CD4-positive, alpha-beta T cell treated with Interleukin-2 at 100 ng/mL for 4 hours (primary cell): ENCODE measurements at places on chromosomes 4 and X.

DNA sequence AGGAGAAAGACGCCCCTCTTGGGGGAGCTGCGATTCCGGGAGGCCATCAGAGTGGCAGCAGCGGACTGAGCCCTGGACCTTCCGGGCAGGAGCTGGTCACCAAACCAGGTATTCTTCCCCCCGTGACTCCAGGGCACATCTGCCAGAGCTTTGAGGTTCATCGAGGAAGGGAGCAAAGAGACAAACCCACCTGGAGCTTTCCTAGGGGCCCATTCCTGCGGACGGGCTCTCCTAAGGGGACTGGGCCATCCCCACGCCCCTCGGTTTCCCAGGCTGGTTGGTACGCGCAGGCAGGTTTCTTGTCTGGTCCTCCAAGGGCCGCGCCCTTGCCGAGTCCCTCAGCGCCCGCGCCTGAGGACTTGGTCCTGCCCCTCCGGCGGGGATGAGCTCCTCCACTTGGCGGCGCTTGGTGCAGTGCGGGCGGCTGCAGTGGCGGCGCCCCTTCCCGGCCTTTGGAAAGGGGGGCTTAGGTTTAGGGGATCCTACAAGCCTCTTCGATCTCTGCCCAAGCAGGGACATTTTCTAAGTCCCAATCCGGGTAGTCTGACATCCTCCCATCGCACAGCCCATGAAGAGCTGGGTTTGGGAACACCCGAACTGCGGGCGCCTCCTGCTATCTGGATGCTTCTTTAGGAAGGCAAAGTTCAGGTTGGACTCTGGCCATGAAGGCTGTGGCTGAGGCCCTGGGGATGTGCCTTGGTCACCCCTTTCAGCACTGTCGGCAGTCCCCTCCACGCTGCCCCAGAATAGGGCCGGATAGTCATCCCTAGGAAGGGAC, 538 bp downstream of the STBD1 start:
- DNase-seq, result no peak

DNA sequence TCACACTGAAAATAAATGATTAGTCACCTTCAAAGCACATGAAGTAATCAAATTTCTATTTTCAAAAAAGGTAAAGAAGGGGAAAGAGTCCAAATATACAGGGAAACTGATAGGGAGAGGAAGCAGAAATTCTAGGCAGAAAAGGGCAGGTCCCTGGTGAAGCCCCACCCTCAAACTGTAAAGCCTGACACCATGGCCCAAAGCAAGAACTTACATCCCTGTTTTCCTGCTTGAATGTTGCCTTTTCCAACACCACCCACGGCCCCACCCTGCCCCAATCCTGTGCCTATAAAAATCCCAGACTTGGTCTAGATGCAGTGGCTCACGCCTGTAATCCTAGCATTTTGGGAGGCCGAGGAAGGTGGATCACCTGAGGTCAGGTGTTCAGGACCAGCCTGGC, 361.8 kb downstream of the PPP3CA start:
- no peak for DNase-seq

DNA sequence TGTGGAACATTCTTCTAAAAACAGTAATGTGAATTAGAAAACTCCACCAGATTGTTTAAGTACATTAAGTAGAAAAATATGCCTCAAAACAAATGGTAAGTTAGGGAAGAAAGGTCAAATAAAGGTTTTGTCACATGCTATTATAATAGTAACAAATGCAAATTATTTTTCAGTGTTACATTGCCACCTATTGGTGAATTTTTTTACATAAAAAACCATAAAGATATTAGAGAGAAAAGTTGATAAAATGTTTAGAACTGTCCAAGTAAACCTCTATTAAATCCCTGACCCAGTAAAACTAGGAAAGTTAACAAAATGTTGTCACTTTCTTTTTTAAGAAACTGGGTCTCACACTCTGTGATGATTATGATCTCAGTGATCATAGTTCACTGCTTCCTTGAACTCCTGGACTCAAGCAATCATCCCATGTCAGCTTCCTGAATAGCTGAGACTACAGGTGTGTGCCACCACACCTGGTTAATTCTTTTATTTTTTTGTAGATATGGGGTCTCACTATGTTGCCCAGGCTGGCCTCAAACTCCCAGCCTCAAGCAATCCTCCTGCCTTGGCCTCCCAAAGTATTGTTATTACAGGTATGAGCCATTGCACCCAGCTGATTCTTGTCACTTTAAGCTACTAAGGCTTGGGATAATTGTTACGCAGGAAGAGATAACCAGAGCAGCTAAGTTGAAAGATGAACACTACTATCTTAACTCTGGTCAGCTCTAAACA, 157.6 kb downstream of the ATRX start:
- no peak for DNase-seq

- DNase-seq, result no peak
Measured at GRCh38 chrX:117713411-117713810, 403.2 kb downstream of the KLHL13 start.
